ENCODE measurements at places on chromosomes 3 and 15. TPM values are rescaled to one million over a fixed set of nuclear protein-coding genes. Genes with fewer than 3 reads are reported as not detected.

Gene AADACL2
- not detected for total RNA-seq

Gene HES1
- 11.2 TPM for total RNA-seq

Gene ARGFX
- total RNA-seq: not detected

Gene DNAJA4
- total RNA-seq: 94.3 TPM

Gene PTH1R
- 2.4 TPM for total RNA-seq

Gene PRKCD
- total RNA-seq: 20.1 TPM

Gene KLHL6
- total RNA-seq: 8.1 TPM

All from heart left ventricle (tissue), 16 donors.